Right hindlimb (tissue), 1 donor: ENCODE measurements at places on chromosomes 1 and 21.

DNA sequence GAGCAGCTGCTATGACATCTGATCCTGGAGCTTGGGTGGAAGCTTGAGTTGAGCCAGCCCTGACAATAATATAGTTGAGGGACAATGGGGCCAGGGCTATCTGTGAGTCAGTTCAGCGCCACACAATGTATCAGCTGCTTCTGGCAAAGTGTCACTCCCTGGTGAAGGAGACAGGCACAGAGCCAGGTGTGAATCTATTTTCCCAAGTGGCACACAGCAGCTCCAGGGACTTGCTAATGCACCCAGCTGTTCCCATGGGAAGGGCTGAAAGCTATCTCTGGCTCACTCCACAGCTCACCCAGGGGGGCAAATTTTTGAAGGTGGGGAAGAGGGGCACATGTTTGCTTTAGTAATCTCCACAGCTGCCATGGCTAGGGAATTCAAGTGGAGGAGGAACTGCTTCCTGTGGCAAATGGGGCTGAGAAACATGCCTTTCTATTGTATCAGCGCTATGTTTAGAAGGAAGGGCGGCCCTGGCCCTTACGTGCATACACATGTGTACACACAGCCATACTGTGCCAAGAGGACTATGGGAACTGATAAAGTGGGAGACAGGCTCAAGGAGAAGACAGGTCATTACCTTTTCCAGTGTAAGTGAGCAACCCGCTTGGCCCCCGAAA, 2.2 kb downstream of the CYB5R1 start:
- DNase-seq, result peak; percentile 60

DNA sequence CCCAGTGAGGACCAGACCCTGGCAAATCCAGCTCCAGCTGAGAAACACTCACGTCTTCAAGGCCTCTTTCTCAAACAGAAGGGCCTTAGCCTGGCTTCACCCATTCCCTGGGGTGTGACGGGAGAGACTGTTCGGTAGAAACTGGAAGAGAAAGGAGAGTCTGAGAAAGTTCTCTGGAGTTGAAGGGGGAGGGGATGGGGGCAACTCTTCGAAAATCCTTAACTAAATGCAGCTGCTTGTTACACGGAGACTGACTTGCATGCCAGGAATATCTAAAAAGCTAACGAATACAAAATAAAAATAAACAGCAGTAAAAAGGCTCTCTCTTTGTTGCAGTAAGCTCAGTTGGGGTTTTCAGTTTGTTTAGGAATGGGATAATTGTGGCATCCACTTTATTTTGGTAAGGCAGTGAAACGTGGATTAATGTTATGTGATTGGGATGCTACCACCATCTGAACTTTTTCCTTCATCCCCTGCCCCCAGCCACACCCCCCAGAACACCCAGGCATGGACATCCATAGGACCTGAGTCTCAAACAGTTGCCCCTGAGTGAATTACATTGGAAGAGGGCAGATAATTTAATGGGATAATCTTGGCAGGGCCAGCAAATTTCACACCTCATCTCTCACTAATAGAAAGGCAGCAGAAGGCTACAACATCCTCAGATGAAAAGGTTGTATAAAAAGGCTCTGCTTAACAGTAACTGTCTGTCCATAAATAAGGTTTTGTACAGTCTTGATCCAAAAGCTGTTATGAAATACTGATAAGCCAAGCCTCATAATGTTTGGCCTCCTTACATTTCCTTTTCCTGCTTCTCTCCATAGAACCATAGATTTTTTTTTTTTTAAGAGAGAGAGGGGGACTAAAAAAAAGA, 5.8 kb downstream of the ROR1 start:
- no peak for DNase-seq

- no peak for DNase-seq
Observed at GRCh38 chr1:182715531-182715930, 31.1 kb upstream of the RGS8 start.

DNA sequence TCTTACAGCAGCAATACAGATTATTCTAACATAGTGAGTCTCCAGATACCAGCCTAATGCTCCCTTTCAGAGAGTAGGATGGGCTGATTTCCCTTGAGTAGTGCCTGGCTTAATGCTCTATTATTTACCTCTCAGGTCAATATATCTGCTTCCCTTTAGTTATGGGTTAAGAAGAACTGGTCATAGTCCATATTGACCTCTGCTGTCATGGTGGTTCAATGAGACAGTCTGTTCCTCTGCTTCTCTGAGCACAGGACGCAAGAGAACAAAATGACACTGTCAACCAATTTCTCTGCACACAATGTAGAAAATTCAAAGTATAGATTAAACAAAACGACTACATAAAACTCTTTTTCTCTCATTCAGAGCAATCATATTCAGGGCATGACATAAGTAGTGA, 2.9 kb downstream of the MRAP start:
- no peak for DNase-seq

DNA sequence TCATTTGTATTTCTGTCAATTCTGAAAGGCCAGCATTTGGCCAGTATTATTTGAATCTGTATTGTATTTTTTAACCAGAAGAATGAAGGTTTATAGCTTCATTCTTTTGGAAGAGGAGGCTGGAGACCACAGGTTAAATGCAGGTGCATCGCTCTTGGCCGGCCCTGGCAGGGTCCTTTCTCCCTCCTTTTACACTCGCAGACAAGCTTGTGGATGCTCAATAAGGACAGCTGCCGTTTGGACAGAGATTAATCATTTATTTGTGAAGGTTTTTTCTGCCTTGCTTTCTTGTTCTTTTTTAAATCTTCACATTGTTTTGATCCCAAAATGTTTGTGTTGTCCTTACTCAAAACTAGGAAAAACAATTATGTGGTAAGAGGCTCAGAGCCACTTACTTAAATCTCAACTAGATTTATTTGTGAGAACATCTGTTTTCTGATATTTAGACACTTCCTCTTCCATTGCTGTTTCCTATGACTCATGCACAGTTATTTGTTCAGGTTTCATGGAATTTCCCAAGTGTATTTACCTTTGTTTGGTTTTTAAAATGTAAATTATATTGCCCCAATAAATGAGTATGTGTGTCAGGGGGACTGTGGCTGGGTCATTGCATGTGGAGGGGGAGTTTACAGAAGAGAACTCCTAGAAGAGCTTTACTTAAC, 46.7 kb upstream of the LAMC2 start:
- no peak for DNase-seq

DNA sequence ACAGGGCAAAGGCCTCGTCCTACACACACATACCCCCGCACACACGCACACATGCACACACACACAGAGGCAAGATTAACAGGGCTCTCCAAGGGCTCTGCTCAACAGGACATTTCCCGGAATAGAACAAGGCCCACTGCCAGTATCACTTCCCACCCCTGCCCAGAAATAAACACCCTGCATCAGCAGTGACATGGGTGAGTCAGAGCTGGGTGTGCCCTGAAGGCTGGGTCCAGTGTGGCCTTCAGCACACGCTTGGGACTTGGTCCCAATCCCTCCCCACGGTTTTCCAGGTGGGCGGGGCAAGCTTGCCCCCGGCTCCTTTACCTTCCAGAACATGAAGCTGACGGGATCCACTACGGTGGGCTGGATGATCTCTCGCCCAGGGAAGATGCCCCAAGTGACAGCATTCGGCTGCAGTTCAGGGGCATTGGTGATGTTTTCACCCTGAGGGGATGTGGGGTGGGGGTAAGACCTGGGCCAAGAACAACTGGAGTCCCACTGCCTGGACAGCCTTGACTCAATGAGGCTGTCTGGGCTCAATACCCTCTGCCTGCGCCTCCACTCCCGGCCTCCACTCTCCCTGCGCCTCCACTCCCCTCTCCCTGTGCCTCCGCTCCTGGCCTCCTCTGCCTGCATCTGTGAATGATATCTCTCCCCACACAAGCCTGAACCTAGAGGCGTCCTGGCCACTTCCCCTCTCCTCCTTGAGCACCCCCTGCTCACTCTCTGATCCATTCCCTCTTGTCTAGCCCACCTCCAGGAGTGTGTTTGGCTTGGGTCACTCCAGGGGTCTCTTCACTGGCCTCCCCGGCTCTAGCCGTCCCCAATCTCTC, 14.7 kb downstream of the MTHFR start:
- peak; percentile 80 for DNase-seq

- no peak for DNase-seq
Observed at GRCh38 chr1:172499636-172500141, 33.3 kb upstream of the SUCO start.

- peak; percentile 69 for DNase-seq
Observed at GRCh38 chr1:93448292-93448982, 519 bp downstream of the FNBP1L start.

GRCh38 chr1:241838897-241839296, 9.1 kb upstream of the EXO1 start:
- no peak for DNase-seq

DNA sequence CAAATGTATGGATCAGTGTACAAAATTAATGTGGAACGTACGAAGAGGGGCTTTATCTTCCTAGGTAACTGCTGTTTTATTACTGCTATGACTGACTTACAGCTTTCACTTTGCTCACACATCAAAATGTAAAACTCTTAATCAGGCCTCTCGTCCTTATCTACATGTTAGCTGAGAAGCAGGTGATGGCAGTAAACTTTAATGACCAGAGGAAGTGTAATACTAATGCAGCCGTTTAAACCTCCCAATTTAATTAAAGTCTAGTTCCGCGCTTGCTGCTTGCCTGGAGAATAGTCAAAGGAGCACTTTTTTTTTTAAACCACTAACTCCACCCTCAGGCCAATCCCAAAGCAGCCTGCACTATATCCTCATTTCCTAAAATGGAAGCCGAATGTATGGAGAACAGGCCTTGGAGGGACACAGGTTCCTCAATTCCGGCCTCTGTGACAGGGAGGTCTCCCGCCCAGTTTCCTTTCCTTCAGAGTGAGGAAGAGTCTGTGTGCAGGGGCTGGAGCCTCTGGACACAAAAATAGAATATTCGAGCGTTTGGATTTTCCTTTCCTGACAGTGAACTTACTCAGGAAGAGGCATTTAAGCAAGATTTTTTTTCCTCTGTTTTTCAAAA, 36.7 kb upstream of the RASAL2 start:
- no peak for DNase-seq

- DNase-seq, result no peak
Observed at GRCh38 chr1:165960136-165960535, 132.7 kb downstream of the UCK2 start.

- DNase-seq, result no peak
Observed at GRCh38 chr1:75640137-75640536, 29.2 kb upstream of the SLC44A5 start.

- no peak for DNase-seq
Observed at GRCh38 chr1:228963795-228964177, 228.5 kb downstream of the RHOU start.

- DNase-seq, result peak; percentile 42
Observed at GRCh38 chr21:37208056-37208721, 58.9 kb downstream of the VPS26C start.
